ENCODE measurements at places on chromosomes 5 and 9.

GRCh38 chr9:99285965-99286364 lies 63.9 kb downstream of the SEC61B start:
- no peak for DNase-seq

- DNase-seq, result no peak
These were observed 149.7 kb upstream of the ADCY2 start for GRCh38 chr5:7246287-7246686.

- DNase-seq, result no peak
These were observed 9.4 kb downstream of the FBXW11 start for GRCh38 chr5:171997011-171997410.

GRCh38 chr5:176161431-176161830 lies 76.8 kb upstream of the SIMC1 start:
- DNase-seq, result no peak

- no peak for DNase-seq
These were observed 11.7 kb downstream of the NIPAL4 start for GRCh38 chr5:157471709-157472108.

- DNase-seq, result no peak
These were observed 83.4 kb downstream of the ADRB2 start for GRCh38 chr5:148909766-148910165.

GRCh38 chr9:107215381-107215780 lies 67.7 kb upstream of the RAD23B start:
- DNase-seq, result no peak

GRCh38 chr5:1809416-1810035 lies 8.3 kb downstream of the NDUFS6 start:
- DNase-seq, result no peak

DNA sequence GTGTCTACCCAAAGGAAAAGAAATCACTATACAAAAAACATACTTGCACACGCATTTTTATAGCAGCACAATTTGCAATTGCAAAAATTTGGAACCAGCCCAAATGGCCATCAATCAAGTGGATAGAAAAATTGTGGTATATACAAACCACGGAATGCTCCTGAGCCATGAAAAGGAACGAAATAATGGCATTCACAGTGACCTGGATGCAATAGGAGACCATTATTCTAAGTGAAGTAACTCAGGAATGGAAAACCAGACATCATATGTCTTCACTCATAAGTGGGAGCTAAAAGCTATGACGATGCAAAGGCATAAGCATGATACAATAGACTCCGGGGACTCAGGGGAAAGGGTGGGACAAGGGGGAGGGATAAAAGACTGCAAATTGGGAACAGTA lies 78.4 kb downstream of the ENC1 start:
- DNase-seq, result no peak

DNA sequence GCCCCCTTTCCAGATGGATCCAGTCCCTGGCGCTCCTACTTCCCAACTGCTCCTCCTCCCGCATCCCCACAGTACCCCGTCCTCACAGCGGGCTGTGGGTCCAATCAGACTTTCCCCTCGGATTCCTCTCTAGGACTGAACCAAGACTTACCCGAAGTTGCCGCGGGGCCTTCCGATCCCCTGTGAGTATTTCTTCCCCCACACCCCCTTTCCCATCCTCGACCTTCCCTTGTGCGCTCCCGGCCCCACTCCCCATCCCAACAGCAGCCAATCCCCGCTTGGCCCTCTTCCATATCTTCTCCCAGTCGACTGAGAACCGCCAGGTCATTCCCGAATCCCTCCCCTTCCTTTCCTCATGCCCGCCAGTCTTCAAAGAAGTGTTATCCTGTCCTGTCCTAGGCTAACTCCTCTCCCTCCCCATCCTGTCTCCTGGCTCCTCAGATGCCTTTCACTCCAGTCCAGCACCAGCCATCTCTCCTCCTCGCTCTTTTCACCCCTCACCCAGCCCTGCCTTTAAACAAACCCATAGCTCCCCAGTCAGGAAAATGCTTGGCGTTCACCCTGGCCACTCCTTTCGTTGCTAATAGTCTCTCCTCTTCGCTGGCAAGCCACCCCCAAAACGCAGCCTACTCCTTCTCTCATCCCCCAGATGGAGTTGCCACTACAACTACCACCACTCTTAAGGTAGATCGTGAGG lies 646 bp downstream of the SWI5 start:
- no peak for DNase-seq

DNA sequence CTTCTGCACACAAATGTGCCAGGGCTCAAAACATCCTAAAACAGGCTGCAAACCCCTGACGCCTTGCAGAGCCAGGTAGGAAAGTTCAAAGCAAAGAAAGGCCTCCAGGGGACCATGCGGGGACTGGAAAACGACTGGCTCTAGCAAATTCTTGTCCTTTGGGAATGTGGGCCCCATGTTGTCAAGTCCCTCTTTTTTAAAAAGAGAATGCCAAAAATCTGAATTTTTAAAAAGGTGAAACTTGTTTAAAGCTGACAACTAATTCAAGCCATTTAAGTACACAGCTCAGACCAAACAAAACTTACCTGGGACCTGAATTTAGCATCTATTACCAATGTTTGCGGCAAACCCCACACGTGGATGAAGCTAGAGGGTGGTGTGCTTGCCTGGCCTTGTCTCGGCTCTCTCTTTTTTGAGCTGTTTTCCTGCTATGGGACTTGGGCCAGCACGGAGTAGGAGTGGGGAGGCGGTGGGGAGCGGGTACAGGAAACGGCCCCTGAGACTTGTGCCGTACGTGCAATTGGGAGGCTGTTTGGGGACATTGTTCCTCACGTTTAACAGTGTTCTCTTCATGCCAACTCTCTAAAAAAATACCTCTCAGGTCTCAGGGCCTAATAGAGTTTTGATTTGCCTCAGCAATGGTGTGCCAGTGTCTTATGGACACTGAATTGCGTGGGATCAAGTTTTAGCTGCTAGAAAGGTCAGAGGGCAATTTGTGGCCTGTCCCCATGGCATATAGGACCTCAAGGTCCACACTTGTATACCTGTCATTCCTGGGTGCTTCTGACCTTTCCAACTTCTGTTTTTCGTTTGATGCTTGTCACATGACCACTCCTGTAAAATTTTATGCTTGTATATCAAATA lies 15.1 kb upstream of the PHF19 start:
- no peak for DNase-seq
